Thyroid gland (tissue), 4 donors: ENCODE measurements at places on chromosomes 12 and 14. TPM values are rescaled to one million over a fixed set of nuclear protein-coding genes. Genes with fewer than 3 reads are reported as not detected.

GRCh38 chr14:76138758-76139723 is 12.7 kb upstream of the GPATCH2L start:
- no peak overlapping the region for H3K27ac ChIP-seq
- H3K27me3 ChIP-seq = peaks cover 19% of the 10 kb centered on the region
- H3K4me3 ChIP-seq = no peak overlapping the region
- no peaks in the 10 kb centered on the region for H3K4me1 ChIP-seq
- no peak for DNase-seq

- no peaks in the 10 kb centered on the region for H3K4me1 ChIP-seq
- H3K27ac ChIP-seq = no peak overlapping the region
- no peaks in the 10 kb centered on the region for H3K27me3 ChIP-seq
These were observed 104.0 kb downstream of the C14orf39 start for GRCh38 chr14:60381909-60382308.

- no peak overlapping the region for H3K4me3 ChIP-seq
- no peaks in the 10 kb centered on the region for H3K36me3 ChIP-seq
- H3K4me1 ChIP-seq = no peaks in the 10 kb centered on the region
- no peaks in the 10 kb centered on the region for H3K27me3 ChIP-seq
- no peak overlapping the region for H3K27ac ChIP-seq
These were observed 1262.2 kb downstream of the TMEM121 start for GRCh38 chr14:106788534-106788933.

- no peaks in the 10 kb centered on the region for H3K27me3 ChIP-seq
- H3K4me3 ChIP-seq = no peak overlapping the region
- H3K4me1 ChIP-seq = no peaks in the 10 kb centered on the region
- H3K36me3 ChIP-seq = no peaks in the 10 kb centered on the region
- H3K27ac ChIP-seq = no peak overlapping the region
- DNase-seq = no peak
These were observed 6.6 kb downstream of the RTN1 start for GRCh38 chr14:59863806-59864525.

LRRC9 gene
- total RNA-seq = not detected
